ENCODE measurements at places on chromosomes 2 and 18.
A peak's percentile ranks its signal among the peaks of the same experiment; 100 is the strongest.

DNA sequence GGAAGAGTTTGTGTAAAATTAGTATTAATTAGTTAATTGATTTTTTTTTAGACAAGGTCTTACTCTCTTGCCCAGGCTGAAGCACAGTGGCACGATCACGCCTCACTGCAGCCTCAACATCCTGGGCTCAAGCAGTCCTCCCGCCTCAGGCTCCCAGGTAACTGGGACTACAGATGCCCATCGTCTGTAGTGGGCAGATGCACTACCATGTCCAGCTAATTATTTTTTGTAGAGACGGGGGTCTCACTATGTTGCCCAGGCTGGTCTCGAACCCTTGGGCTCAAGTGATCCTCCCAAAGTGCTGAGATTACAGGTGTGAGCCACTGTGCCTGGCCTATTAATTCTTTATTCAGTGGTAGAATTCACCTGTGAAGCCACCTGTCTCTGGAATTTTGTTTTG lies 41.1 kb downstream of the UBE2F start:
- no peaks in the 10 kb centered on the region for H3K27me3 ChIP-seq
- peaks cover 50% of the 10 kb centered on the region for H3K36me3 ChIP-seq
- peaks cover 52% of the 10 kb centered on the region for H3K4me1 ChIP-seq
- DNase-seq = no peak

DNA sequence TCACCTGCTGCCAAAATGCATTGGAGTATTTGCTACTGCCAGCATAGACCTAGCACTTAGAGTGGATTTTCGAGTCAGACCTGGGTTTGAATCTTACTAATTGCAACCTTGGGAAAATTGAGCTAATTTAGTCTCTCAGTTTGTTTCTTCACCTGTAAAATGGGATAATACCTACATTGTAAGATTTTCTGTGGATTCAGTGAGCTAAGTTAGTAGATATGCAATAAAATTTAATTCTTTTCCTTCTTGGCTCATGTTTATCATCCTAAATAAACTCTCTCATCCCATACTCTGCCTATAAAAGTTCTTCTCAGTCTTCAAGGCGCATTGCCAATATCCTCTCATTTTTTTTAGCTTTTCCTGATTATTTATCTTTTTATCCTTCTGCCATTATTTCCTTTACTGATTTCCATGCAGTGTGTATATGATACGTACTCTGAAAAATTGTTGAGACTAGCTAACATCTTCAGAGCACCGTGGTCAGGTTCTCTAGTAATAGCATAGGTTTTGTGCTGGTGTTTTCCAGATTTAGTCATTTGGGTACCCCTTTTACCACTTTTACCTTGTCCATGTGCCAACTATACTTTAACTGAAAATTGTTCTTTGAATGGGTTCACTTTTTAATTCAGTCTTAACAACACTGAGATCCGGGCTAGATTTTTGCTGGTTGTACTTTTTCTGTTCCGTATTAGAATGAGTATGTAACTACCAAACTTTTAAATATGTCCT lies 7.3 kb downstream of the CEP192 start:
- H3K27me3 ChIP-seq = no peaks in the 10 kb centered on the region
- peaks cover 21% of the 10 kb centered on the region for H3K4me1 ChIP-seq
- no peak for DNase-seq
- H3K4me3 ChIP-seq = peak overlapping the region; percentile 34
- H3K36me3 ChIP-seq = peaks cover 10% of the 10 kb centered on the region

DNA sequence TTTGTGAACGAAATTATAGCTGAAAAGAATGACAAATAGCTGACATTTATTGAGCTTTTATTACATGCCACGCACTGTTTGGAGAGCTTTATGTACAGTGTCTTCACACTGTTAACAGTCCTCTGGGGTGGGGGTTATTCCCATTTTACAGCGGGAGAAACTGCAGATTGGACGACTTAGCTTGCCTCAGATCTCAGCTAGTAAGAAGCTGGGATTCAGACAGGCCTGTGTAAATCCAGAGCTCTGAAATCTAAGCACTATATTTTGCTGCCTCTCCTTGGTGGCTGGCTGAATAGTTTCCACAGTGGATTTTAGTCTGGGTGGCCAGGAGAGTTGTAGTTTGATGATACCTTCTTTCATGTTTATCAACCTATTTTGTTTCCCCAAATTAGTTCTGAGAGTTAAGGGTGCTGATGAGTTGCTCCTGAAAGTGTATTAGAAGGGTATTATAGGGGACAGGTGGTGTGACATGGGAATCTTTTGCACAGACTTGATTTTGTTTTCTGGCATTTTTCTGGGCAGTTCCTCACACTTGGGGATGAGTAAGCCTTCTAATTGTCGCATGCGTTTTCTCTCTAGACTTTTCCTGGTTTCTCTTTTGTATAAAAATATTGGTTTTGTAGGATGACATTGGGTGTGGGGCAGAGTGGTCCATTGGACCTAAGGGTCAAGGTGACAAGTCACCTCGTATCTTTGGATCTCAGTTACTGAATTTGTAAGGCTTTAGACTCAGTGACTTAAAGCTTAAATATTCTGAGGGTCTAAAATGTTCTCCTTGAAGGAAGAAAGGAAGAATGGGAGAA lies 1.5 kb downstream of the ACSL3 start:
- H3K36me3 ChIP-seq = peaks cover 3% of the 10 kb centered on the region
- peaks cover 10% of the 10 kb centered on the region for H3K4me1 ChIP-seq
- H3K4me3 ChIP-seq = no peak overlapping the region
- H3K27me3 ChIP-seq = peaks cover 5% of the 10 kb centered on the region

- no peak overlapping the region for H3K27ac ChIP-seq
- no peaks in the 10 kb centered on the region for H3K4me1 ChIP-seq
- H3K4me3 ChIP-seq = no peak overlapping the region
- H3K27me3 ChIP-seq = peaks cover 39% of the 10 kb centered on the region
- H3K36me3 ChIP-seq = no peaks in the 10 kb centered on the region
- no peak for DNase-seq
Observed at GRCh38 chr2:29920631-29921559, 491 bp downstream of the ALK start.

DNA sequence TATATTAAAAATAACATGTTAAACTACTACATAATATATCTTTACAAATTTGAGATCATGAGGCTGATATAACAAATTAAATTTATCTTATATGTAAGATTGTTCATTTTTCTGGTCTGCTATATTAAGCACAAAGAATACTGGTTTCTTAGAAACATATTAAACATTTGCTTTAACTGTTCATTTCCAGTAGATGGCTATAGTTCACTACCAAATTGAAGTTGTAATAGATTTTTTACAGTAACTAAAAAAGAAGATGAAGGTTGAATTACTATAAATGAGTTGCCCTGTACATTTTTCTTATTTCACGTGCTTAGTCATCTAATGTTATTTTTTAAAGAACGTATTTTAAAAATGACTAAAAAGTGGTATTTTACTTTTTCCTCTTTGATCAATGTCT lies 57.0 kb downstream of the ZNF407 start:
- H3K27ac ChIP-seq = no peak overlapping the region
- no peak for DNase-seq
- H3K27me3 ChIP-seq = no peaks in the 10 kb centered on the region
- H3K36me3 ChIP-seq = no peaks in the 10 kb centered on the region
- peaks cover 1% of the 10 kb centered on the region for H3K4me1 ChIP-seq
- H3K4me3 ChIP-seq = no peak overlapping the region

- no peaks in the 10 kb centered on the region for H3K27me3 ChIP-seq
- no peak for DNase-seq
- H3K4me1 ChIP-seq = peaks cover 3% of the 10 kb centered on the region
- H3K27ac ChIP-seq = no peak overlapping the region
Observed at GRCh38 chr2:18077231-18077630, 198.8 kb downstream of the KCNS3 start.

DNA sequence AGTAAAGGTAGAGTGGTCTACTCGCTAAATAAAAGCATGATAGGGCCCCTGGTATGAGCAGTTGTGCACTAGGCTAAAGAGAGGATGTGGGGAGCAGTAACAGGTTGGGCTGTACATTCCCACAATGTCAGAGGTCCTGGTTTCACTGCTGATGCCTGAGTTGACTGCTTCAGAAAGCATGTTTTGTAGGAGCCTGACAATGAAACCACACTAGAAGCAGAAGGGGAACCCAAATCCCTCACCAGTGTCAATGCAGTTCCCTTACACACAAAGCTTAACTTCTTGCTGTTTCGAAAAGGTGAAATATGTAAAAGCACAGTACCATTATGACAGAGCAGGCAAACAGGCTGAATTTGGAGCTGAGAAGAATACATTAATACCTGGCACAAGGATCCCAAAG lies 291.7 kb upstream of the KYNU start:
- H3K27ac ChIP-seq = no peak overlapping the region
- no peak overlapping the region for H3K4me3 ChIP-seq

GRCh38 chr2:44945676-44946371 lies 4.3 kb downstream of the SIX3 start:
- no peak for DNase-seq
- H3K27ac ChIP-seq = no peak overlapping the region
- peaks cover 86% of the 10 kb centered on the region for H3K27me3 ChIP-seq
- H3K4me1 ChIP-seq = peaks cover 14% of the 10 kb centered on the region
- no peak overlapping the region for H3K4me3 ChIP-seq

DNA sequence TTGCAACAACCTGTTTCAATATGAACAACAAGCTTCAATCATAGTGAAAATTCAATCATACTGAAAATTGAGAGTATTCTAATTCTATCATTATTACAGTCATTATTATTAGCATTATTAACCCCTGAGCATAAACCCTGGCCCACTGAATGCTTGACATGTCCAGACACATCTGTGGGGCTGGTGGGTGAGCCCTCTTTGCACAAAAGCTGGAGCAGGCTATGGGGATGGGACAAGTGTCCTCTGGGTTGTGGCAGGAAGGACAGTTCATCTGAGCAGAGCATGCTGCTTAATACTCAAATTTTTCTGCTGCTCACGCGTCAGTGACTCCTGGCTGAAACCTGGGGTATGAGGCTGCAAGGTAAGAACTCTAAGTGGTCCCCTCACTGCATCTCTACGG lies 451.1 kb upstream of the POU3F3 start:
- no peaks in the 10 kb centered on the region for H3K27me3 ChIP-seq
- H3K27ac ChIP-seq = no peak overlapping the region
- no peaks in the 10 kb centered on the region for H3K36me3 ChIP-seq
- no peak overlapping the region for H3K4me3 ChIP-seq
- DNase-seq = no peak

DNA sequence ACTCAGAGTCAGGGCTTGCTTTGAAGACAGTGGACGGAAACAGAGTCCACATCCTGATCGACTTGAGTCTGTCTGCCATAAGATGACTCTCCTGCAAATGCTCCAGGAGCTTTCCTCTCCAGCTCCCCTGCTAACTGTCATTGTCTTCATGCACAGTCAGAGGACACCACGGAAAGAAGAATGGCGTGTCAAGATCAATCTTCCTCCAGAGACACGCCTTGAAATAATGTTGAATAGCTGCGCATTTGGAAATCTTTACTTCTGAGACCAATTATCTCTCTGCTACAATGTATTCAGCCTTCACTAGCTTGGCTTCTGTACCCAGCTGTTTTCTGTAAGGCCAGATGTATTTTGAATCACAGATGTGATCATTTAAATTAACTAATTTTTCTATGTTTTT lies 457.2 kb downstream of the CDH2 start:
- no peaks in the 10 kb centered on the region for H3K4me1 ChIP-seq
- no peaks in the 10 kb centered on the region for H3K36me3 ChIP-seq
- no peak for DNase-seq
- H3K4me3 ChIP-seq = no peak overlapping the region

DNA sequence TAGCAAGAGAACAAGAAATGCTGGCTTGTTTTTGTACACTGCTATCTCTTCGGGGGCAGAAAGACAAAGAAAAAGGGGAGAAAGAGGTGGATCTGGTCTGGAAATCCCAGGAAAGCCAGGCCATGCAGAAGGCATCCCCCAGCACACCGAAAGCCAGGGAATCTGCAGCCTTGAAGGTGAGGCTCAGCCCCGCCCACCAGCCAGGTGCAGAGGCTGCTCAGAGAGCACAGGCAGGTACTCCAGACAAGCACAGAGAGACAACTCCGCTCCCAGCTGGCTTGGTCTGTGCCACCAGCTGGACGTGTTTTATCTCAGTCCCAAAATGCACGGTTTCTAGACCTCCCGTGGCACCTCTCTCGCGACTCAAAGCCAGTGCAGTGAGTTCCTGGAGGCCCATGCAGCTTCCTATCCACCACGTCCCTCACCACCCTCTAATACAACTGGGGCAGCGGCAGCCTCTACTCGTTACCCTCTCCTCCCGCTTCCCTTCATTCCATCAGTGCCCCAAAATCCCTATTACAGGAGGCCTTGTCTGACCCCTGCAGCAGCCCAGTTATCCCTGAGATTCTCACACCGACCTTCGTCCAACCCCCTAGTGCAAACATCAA lies 62.8 kb downstream of the HDAC4 start:
- H3K27ac ChIP-seq = no peak overlapping the region
- no peaks in the 10 kb centered on the region for H3K27me3 ChIP-seq
- H3K36me3 ChIP-seq = peaks cover 12% of the 10 kb centered on the region
- no peak overlapping the region for H3K4me3 ChIP-seq

GRCh38 chr2:25692143-25692542 lies 18.8 kb upstream of the DTNB start:
- no peak overlapping the region for H3K27ac ChIP-seq
- no peaks in the 10 kb centered on the region for H3K4me1 ChIP-seq
- no peak for DNase-seq
- H3K36me3 ChIP-seq = no peaks in the 10 kb centered on the region
- H3K4me3 ChIP-seq = no peak overlapping the region

DNA sequence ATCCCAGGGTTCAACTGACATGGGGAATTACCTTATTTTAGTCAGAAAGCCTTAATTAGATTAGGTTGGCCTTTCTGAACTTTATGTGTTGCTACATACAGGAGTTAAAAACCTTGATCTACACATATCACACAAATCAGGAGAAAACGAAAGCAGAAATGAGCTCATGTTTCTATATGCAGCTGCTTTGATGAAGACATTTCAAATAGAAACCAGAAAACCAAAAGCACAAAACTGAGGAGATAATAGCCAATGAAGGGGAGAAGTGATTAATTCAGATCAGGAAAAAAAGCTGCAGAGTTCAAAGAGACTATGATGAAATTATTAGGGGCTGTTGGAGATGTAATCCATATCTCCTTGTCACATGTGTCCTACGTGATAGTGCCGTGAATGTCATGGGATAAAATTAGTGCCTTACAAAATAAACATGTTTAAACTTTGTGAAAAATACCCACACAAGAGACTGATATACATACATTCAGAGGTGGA lies 255.0 kb downstream of the CAMKMT start:
- no peaks in the 10 kb centered on the region for H3K27me3 ChIP-seq
- no peak overlapping the region for H3K27ac ChIP-seq
- peaks cover 2% of the 10 kb centered on the region for H3K36me3 ChIP-seq
- no peak overlapping the region for H3K4me3 ChIP-seq
- DNase-seq = peak; percentile 19

GRCh38 chr2:86788881-86789686 lies 1.6 kb downstream of the CD8A start:
- peaks cover 29% of the 10 kb centered on the region for H3K4me1 ChIP-seq
- DNase-seq = no peak
- peaks cover 64% of the 10 kb centered on the region for H3K27me3 ChIP-seq
- H3K4me3 ChIP-seq = no peak overlapping the region
- H3K27ac ChIP-seq = no peak overlapping the region

GRCh38 chr2:159090514-159091201 lies 122.2 kb downstream of the TANC1 start:
- no peak overlapping the region for H3K4me3 ChIP-seq
- DNase-seq = no peak
- no peak overlapping the region for H3K27ac ChIP-seq

- H3K4me1 ChIP-seq = no peaks in the 10 kb centered on the region
- no peaks in the 10 kb centered on the region for H3K27me3 ChIP-seq
- H3K36me3 ChIP-seq = no peaks in the 10 kb centered on the region
Observed at GRCh38 chr2:217338306-217338916, 478.5 kb upstream of the TNP1 start.

- no peak for DNase-seq
- peaks cover 31% of the 10 kb centered on the region for H3K4me1 ChIP-seq
- H3K36me3 ChIP-seq = peaks cover 5% of the 10 kb centered on the region
- H3K27me3 ChIP-seq = no peaks in the 10 kb centered on the region
- no peak overlapping the region for H3K4me3 ChIP-seq
Observed at GRCh38 chr2:24351981-24352380, 8.4 kb downstream of the ITSN2 start.
